Activated T-helper 1 cell treated with anti-CD3 and anti-CD28 coated beads, Interleukin-2, amount 50 U/mL, for 16 hours (primary cell): ENCODE measurements at places on chromosomes 12 and 14.

- DNase-seq: no peak
These were observed 12.9 kb upstream of the CORO1C start for GRCh38 chr12:108744021-108744897.

DNA sequence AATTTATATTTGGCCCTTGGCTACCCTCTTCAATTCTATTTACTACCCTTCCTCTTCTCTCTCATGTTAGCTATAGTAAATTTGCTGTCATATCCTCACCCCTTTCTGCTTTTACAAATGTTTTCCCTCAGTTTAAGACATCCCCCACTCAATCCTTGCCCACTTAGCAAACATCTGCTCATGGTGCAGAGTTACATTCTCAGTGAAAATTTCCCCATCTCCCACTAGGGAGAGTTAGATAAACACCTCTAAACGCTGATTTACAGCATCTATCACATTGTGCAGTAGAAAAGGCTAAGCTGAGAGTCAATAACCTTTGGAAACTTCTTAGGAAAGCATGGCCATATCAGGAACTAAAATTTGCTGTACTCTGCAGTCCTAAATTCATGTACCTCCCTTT, 69.0 kb downstream of the DENND5B start:
- no peak for DNase-seq

DNA sequence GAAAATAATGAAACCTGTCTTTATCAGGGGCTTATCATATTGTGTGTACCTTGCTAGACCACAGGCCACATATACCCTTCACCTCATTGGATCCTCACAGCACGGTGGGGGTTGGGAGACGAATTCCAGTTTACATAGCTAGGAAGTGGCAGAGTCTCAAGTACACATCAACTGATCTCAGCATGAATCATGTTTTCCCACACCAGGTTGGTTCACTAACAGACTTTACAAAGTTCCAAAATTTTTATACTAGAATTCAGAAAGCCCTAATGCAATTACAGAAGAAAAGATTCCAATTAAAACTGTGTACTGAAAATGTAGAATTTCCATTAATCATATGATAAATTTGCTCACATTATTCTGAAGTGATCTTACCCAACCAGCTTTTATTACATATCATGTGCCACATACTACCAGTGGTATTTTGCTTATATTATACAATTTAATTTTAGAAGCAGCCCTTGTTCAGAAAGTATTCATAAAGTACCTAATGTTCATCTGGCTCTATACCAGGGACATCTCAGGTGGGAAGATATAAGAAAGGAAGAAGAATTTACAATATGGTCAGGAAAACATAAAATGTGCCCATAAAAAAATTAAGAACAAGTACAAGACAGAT, 196.2 kb downstream of the ITPR2 start:
- DNase-seq: no peak

DNA sequence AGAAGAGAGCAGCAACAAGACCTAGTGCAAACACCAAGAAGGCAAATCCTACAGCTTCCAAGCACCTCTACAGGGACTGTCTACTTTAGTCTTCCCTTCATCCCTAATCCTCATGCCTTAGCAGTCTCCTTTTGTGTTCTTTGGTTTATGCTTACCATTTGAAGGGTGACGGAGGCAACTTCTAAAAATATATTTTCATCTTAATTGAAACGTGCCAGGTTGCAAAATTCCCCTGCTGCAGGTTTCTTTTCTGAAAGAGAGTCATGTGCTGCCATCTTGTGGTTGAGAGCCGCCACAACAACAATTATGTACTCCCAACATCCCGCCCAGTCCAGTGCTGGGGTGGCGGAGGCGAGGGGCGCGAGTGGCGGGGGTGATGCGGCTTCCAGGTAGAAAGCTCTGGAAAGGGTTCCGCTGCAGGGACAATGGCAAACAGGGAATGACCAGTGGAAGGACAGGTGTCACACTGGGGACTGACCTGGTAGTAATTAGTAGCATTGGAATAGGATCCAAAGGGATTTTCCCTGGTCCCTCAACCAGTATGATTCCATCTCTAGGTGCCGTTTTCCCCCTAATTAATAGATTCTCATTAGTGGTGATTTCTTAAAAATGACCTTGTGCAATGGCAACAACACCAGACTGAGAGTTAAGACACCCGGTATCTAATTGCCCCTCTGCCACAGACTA, 80.3 kb upstream of the GNG2 start:
- peak; percentile 44 for DNase-seq

GRCh38 chr14:72517736-72518135, 376.2 kb downstream of the DPF3 start:
- DNase-seq: no peak
